ENCODE measurements at places on chromosomes 11 and 22.

DNA sequence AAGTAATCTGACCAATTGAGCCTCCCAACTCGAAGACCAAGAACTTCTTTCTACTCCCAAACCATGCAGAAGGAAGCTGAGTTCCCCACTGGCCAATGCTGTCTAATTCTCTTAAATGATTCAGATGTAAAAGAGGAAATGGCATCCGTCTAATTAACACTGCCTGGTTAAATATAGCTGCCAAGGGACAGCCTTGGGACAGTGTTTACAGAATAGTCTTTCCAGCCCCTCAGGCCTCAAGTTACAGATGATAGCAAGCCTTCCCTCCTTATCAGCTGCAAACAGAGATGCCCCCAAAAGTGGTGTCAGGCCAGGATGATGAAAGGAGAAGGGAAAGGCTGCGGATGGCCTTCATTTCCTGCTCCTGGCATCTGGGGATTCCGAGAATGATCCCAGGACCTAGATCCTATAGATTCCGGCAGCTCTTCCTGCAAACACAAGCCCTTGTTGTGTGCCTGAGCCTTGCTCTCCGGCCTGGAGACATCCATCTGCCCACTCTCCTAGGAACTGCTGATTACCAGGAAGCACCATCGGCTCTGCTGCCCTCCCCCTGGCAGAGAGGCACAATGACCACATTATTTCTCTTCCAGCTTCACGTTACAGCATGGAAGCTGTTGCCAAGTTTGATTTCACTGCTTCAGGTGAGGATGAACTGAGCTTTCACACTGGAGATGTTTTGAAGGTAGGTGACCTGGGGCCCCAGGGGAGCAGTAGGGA lies 13.5 kb upstream of the TMA7B start:
- DNase-seq = no peak

DNA sequence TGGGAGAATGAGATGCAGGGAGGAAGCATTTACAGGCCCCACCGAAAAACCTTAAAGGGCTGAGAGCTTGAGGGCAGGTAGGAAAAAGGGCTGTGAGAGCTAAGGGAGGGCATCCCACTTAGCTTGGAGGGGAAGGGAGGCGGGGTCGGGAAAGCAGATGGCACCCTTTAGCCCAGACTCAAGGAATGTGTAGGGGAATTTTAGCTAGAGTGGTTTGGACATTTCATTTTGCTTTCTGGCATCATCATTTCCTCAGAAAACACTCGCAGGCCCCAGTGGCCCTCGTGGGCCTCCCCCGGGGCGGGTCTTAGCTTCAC lies 846 bp upstream of the STIM1 start:
- DNase-seq = no peak

GRCh38 chr11:45090607-45091006 lies 55.8 kb upstream of the PRDM11 start:
- DNase-seq = no peak

- DNase-seq = no peak
Measured at GRCh38 chr11:121117788-121118187, 16.7 kb downstream of the TECTA start.
